ENCODE measurements at places on chromosomes 2 and 18.

GRCh38 chr2:164439885-164440284 is 181.4 kb downstream of the GRB14 start:
- DNase-seq, result no peak

DNA sequence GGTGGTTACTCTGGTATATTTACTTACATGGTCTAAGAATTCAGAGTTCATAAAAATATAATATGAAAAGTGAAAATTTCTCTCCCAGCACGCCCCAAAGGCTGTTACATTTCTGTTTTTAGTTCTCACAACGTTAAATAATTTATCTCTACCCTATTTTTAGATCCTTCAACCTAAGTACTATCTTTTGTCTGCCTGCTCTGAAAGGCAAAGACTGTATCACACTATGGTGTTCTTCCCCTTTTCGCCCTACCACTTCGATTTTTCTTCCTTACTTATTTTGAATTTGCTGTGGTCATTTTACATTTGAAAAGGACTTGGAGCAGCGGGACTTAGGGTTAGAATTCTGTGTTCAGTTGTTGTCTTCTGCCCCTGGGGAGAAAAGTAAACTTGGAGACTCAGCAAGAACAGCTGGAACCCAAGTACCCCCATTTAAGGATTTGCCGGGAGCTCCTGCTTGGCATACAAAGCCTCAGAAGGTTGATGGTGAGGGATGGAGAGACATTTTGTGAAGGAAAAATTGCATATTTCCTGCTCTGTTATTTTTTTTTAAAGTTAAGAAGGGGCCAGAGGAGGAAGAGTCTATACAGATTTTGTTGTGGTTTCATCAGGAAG is 19.0 kb downstream of the ADAM23 start:
- no peak for DNase-seq

DNA sequence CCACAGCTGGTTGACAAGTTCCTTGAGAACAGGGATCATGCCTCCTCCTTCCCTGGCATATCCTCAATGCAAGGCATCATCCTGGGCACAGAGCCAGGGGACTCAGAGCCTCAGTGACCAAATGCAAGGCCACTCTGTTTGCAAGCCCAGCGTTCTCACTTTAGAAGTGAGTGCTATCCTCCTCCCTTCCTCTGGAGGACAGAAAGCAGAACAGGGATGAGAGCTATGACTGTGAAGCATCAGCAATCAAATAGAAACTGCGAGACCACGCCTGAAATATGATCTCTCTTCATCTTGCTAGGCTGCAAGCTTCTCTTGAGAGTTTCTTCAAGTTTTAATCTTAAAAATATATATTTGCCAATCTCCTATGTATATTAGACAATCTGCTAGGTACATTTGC is 119.8 kb downstream of the LRATD1 start:
- no peak for DNase-seq

DNA sequence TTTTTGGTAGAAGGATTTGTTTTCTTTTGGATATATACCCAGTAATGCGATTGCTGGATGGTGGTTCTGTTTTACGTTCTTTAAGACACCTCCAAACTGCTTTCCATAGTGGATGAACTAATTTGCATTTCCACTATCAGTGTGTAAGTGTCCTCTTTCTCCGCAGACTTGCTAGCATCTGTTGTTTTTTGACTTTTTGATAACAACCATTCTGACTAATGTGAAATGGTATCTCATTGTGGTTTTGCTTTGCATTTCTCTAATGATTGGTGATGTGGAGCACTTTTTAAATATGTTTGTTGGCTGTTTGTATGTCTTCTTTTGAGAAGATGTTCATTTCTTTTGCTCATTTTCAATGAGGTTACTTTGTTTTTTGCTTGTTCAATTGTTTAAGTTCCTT is 260.9 kb upstream of the CWC22 start:
- DNase-seq, result no peak

DNA sequence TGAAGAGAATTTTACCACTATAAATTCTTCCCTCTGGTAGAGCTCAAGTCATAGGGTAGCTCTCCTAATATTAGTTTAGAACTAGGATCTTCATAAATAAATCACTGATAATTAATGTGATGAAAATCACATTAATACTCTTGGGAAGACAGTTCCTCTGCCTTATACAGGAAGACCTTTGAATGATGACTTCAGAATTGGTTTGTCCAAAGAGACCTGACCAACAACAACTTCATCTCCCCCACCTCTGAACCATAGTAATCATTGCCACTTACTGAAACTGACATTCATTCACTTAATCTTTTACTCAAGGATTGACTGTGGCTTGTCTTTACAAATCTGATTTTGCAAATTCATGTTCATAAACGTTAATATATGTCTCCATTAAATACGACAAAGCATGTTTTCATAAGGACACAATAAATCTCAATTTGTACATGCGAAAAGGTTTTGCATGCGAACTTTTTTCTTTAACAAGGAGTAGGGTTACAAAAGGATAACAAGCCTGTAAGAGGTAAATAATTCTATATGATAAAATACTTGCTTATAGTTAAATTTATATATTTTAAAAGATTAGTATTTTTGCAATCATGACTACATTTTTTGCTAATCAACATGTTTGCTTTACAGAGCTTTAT is 61.4 kb downstream of the LRP1B start:
- no peak for DNase-seq

DNA sequence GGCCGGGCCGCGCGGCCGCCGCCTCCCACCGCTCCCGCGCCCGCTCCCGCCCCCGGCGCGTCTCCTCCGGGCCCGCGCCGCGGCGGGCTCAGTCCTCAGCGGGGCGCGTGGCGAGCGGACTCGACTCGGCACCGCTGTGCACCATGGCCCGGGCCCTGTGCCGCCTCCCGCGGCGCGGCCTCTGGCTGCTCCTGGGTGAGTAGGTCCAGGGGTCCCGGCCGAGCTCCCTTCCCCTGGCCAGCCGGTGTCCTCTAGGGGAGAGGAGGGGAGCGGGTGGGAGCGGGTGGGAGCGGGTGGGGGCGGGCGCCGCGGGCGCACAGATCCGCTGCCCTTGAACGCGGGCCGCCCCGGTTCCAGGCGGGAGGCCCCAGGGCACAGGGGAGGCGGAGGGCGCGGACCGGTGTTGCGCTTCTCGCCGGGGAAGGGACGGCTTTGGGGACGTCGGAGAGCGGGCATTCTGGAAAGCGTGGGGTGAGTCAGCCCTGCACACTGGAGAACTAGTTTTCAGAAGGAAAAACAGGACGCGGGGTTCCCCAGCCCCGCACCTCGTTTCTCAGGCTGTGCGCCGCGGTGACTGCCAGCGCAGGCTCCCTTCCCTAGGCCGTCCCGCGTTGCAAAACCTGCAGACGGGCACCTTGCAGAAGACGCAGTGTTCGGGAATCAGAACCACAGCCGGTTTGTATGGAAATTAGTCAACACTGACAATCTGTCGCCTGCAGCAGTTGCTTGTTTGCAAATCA is at the start of gene RAMP1:
Gene RAMP1, plus strand, starts transcription at position 91 of the 740 bp plus-strand sequence. Its CDS starts 53 bp downstream, at position 144.
- DNase-seq, result no peak

DNA sequence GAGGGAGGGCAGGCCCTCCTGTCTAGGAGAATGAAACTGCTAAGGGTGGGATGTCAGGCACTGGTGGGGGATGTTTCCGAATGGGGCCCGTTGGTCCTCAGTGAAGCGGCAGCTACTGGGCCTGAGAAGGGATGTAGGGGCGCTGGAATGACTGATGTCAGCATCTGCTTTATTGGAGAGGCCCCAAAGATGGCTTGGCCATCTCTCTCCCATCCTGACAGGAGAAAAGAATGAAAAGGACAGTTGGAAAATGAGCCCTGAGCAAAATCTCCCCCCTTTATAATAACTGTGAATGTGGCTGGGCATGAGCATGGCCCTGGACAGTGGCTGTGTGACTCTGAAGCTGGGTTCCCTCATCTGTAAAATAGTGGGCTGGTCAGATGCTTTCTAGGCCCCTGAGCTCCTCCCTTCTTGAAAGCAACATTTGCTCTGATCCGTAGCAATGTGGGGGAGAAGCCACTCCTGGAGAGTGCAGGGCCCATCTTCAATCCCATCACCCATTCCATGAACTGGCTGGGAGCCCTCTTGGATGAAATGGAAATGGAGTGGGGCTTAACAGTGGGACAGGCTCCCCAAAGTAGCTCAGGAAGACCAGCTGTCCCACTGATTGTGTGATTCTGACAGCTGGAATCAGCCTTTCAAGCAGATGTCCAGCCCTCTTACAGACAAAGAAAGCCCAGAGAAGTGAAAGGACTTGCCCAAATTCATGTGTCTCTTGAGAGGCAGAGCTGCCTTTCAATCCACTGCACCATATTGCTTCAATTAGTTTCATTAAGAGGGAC is 232.7 kb upstream of the SMAD2 start:
- DNase-seq, result no peak

- no peak for DNase-seq
These were observed 50.3 kb downstream of the GBX2 start for GRCh38 chr2:236117861-236118269.

DNA sequence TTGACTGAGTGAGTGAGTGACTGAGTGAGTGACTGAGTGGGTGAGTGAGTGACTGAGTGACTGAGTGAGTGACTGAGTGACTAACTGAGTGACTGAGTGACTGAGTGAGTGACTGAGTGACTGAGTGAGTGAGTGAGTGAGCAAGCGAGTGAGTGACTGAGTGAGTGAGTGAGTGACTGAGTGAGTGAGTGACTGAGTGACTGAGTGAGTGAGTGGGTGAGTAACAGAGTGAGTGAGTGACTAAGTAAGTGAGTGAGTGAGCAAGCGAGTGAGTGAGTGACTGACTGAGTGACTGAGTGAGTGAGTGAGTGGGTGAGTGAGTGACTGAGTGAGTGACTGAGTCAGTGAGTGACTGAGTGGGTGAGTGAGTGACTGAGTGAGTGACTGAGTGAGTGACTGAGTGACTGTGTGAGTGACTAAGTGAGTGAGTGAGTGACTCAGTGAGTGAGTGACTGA is 11.9 kb downstream of the MAL start:
- no peak for DNase-seq

DNA sequence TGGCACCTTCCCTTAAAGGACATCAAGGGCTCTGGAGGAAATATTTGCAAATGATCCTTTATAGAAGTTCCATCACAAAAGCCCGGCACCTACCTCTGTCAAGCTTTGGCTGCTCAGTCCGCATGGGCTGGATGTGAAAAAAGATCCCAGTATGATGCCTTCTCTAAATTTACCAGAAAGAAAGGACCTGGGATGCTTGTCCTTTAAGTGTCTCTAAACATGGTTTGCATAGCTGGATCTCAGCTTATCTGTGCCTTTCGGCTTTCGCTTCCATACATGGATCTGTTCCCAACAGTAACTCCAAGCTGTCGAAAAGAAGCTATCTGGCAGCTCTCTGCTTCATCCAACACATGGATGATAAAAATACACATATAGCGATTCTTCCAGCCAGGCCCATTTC is 60.4 kb upstream of the SLC8A1 start:
- no peak for DNase-seq

GRCh38 chr2:80114812-80115211 is 189.7 kb downstream of the LRRTM1 start:
- no peak for DNase-seq

- DNase-seq, result no peak
These were observed 203.5 kb upstream of the TWIST2 start for GRCh38 chr2:238644095-238645081.

GRCh38 chr2:64081046-64081445 is 61.8 kb upstream of the VPS54 start:
- no peak for DNase-seq

DNA sequence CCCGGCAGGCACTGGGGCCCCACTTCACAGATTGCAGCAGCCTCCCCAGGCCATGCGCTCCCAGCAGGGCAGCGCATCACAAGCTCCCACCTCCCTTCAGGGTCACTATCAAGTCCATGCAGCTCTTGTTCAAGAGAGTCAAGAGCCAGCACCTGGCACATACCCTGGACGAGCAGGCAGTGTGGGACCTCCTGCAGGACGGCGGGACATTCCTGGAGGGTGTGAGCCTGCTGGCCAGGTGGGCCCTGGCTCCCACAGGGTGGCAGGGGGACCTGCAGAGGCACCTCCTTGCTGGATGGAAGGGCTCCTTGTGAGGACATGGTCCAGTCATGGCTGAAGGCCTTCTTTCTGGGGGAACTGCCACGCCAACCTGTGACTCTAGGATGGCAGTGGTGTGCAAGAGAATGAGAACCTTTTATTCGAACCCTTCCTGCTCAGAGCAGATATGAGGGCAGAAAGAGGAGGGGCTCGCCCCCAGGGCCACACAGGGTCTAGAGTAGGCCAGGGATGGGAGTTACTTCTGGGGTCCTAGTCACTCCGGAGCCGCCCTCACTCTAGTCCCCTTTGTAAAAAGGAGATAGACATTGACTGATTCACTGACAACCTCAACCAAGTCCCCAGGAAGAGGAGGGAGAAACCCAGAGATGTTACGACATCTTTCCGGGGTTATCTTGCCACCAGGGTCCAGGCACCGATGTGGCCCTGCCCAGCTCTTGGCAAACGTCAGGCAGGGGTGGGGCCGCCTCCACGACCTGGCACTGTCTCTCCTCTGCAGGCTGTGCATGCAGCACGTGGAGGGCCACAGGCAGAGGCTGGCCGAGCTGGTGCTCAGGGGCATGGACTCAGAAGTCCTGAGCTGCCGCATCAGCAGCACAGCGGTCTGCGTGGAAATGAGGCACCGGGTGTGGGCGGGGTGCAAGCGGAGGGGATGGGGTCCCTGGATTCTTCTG is 31.3 kb downstream of the HJURP start:
- DNase-seq, result no peak

DNA sequence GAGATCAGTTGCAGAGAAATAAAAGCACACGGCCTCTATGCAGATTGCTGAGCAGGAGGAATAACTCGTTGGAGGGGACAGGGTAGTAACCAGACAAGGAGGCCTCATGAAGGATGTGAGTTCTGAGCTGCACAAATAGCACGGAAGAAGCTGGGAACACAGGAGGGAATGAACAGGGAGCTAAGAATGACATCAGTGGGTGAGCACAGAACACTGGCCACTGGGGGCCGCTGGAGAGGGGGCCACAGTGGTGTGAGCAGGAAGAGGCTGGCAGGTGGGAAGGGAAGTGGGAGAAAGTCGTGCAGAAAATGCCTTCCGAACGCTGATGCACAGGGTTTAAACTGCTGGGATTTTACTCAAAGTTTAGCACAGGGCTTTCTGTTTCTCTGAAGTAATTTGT is 61.0 kb downstream of the ZAP70 start:
- no peak for DNase-seq

All from activated CD4-positive, alpha-beta T cell treated with anti-CD3 and anti-CD28 coated beads for 24 hours (primary cell).